ENCODE measurements at places on chromosomes 4 and X.

GRCh38 chrX:47530049-47530448, 31.0 kb upstream of the ARAF start:
- DNase-seq: no peak

GRCh38 chr4:181608181-181608580, 635.0 kb upstream of the TENM3 start:
- no peak for DNase-seq

DNA sequence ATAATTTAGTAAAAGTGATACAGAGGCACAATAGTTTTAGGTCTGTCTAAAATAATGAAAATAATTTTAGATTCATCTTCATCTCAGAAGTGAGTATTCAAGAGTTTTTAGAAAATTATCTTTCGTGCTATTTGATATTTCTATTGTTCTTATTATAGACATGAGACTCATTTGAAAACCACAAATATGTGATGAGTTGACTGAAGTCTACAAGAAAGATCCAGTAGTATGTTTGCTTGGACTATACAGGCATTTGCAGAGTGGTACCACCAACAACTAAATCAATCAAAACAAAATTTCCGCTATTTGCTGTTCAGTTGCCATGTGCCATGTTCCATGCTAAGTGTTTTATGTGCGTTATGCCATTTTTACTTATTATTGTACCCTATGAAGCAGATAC, 1318.5 kb downstream of the STIM2 start:
- no peak for DNase-seq

DNA sequence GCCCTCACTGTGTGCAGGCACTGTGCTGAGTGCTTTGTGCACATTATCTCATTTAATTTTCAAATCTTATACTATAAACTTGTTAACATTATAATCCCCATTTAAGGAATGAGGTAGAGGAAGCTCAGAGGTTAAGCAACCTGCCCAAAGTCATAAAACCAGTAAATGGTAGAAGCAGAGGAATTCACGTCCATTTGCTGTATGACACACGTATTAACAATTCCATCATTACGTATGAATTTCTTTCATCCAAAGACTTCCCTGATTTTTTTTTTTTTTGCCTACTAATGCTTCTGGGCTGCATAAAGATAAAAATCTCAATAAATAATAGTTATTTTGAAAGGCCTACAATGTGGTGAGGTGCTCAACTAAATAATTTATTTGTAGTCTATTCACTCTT, 64.5 kb upstream of the H2AZ1 start:
- no peak for DNase-seq

DNA sequence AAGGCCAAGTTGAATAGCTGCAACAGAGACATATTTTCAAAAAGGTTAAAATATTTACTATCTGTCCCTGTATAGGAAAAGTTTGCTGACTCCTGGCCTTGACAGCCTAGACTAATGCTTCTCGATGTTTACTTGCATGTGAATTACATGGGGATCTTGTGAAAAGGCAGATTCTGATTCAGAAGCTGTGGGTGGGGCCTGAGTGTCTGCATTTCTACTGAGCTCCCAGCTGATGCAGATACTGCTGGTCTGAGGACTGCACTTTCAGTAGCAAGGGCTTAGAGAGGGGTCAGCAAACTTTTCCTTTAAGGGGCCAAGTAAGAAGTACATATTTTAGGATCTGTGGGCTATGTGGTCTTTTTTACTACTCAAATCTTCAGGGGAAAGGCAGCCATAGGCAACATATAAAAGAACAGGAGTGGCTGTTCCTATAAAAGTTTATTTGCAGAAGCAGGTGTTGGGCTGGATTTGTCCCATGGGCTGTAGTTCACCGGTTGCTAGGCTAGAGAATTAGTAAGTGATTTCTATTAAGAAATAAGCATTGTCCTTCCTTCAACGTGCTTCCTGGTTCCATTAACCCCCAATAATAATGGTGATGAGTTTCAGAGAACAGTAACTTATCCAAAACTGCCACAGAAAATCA, 97.2 kb upstream of the PDE5A start:
- DNase-seq: no peak

DNA sequence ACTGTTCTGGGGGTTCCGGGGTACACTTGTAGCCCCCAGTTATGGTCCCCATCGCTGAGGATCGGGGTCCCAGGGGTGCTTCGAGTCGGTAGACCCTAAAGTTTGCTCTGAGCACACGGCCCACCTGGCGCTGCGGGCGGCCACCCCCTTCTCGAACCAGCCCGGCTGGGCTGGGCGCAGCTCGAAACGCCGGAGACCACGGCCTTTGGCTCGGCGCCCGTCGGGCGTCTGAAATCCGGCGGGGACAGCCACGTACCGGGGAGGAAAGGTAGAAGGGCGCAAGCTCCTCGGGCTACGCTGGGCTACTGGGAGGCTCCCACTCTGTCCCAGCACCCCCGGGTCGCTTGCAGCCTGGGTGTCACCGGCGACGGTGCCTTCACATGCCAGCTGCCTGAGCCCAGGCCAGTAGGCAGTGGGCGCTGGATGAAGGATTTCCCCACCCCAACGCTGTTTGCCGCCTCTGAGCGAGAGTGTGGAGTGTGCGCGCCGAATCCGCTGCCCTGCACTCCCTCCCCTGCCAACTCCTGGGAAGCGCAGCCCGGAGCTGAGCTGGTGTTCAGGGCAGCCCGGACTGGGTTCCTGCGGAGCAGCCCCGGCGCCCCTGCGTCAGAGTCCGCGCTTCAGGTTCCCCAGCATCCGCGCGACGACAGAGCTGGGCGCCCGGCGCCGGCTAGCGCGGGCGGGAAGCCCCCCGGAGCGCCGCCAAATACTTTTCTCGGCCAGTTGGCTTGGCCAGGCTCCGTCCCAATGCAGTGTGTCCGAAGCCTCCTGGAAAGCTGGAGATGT, 637 bp downstream of the MAMLD1 start:
- DNase-seq: no peak

GRCh38 chr4:180950377-180950776, 1292.8 kb upstream of the TENM3 start:
- no peak for DNase-seq

DNA sequence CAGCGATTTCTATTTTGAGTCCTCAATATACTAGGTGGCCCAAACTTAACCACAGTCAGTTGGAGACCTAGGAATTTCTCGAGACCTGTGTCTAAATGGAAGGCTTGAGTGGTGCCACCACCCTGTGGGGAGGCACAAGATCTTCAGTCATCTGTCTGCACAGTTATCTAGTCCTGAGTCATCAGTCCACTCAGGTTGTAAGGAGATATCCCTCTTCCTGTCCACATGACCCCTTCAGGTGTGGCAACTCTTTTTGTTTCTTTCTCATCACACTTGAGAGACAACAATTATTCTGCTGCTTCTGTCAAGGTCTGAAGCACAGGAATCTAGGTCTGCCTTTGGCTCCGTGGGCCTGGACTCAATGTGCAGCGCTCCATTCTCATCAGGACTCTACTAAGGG, 64.4 kb upstream of the IBSP start:
- no peak for DNase-seq

DNA sequence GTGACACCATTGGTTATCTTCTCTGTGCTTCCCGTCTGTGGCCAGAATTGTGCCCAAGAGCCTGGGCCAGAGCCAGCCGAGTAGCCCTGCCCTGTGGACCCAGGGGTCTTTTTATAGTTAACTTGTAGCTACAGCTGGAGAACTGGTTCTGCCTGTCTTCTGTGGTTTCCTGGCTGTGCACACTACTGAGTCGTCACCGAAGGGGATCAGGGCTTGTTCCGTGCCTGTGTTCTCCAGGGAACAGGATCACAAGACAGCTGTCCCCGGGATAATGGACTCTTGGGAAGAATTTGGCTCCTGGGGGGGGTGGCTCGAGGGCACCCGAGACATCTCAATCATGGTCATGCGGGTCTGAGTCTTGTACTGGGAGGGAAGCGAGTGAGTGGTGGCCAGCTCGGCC, 22.1 kb upstream of the OPN1LW start:
- no peak for DNase-seq

- no peak for DNase-seq
These were observed 4.0 kb downstream of the LONRF3 start for GRCh38 chrX:118978451-118978850.

DNA sequence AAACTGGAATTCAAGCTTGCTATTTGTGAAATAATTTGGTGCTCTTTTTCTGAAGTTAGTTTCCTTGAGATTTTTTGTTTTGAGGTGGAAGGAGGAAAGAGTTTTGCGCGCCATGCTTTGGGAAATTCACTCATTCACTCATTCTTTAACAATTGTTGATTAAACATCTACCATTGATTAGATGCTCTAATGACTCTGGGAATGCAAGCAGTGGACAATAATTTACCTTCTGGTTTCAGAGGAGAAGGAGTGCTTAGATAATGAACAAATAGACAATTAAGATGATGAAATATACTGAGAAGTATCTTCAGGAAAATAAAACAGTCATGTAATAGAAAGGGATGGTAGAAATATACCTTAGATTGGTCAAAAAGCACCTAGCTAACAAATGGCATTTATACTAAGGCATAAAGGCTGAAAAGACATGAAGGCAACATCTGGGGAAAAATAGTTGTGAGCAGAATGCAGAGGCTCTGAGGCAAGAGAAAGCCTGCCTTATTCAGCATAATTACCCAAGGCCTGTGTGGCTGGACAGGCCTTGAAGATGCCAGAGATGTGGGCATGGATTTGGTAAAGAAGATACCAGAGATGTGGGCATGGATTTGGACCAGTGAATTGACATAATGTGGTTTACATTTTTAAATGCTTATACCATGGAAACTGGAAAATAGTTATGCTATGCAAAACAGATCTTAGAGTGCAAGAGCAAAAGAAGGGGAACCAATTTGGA, 2.7 kb upstream of the COMMD8 start:
- no peak for DNase-seq

DNA sequence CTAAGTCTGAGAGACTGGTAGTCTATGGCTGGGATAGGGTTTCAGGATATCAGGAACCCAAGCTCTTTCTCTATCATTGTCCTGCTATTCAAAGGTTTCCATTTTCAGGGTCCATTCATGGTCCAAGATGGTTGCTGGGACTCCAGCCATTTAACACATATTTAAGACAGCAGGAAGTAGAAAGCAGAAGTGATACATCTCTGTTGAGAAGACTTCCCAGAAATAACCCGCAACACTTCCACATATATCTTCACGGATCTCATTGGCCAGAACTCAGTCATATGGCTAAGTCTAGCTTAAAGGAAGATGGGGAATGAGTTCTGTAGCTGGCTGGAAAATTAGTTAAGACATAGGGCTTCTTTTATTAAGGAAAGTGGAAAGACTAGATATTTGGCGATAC, 23.8 kb downstream of the CTSO start:
- DNase-seq: no peak

DNA sequence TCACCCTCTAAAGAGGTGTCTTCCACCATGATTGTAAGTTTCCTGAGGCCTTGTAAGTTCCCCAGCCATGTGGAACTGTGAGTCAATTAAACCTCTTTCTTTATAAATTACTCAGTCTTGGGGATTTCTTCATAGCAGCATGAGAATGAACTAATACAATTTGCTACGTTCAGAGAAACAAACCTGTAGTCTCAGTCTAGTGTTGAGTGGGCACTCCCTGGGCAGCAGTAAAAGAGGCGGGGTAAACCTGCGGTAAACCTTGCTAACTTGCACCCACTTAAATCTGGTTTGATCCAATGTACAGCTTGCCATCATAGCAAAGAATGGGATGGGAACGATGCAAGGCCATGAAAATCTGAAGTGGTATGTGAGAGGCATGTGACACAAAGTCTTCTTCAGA, 22.4 kb downstream of the GRXCR1 start:
- DNase-seq: no peak

GRCh38 chr4:35725131-35725530, 519.2 kb downstream of the ARAP2 start:
- DNase-seq: no peak

DNA sequence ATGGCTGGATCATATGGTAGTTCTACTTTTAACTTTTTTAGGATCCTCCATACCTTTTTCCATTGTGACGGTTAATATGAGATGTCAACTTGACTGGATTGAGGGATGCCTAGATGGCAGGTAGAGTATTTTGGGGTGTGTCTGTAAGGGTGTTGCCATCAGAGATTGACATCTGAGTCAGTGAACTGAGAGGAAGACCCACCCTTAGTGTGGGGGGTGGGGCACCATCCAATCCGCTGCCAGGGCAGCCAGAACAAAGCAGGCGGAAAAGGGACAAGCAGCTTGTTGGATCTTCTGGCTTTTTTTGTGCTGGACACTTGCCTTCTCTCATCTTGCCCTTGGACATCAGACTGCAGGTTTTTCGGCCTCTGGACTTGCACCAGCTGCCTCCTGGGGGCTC, 168.5 kb upstream of the CXCL13 start:
- no peak for DNase-seq

GRCh38 chr4:102311912-102312311, 33.4 kb downstream of the SLC39A8 start:
- DNase-seq: no peak

DNA sequence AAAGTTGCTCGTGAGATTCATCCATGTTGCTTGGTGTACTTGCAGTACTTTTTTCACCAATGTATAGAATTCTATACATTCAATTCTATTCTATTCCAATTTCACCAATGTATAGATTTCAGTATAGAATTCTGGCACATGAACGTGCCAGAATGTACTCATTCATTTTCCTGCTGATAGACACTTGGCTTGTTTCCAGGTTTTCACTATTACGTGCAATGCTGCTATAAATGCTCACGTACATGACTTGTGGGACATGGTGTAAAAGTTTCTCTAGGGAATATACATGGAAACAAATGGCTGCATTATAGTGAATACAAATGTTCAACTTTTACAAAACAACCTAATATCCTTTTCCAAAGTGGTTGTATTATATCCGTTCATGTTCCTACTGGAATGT, 6.8 kb upstream of the CXorf66 start:
- no peak for DNase-seq

DNA sequence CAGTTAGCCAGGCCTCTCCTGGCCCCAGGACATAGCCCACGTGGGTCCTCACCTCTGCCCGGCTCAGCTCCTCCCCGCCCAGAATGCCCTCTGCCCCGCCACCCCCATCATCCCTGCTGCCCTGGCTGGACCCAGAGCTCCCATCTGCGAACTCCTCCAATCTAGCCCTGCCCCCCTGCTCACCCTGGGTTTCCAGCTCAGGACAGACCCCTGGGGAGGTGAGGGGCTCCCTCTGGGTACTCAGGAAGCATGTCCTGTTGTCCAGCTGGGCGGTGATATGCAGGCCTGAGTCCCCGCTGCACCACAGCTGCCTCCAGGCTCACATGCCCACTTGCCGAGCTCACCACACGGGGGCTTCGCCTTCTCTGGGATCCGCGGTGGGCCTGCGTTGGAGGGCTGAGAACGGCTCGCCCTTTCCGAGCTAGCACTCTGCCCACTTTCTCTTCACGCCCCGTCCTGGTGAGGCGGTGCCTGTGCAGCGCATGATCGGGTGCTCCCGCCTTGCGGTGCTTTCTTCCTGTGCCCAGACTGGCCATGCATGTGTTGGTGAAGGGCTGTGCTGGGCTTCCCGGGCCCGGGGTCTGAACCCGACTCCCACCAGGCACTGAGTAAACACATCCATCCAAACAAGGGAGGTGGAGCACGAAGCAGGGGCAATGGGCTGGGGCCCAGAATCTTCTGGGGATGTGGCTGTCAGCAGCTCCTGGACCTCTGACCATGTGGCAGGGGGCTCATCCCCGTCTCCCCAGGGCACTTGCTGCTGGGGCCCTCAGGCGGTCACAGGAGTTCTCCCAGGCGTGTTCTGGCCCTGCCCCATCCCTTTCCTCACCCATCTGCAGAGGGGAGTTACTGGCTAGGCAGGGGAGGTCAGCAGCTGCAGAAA, 74.3 kb downstream of the RGS12 start:
- DNase-seq: no peak

Data from stimulated activated CD4-positive, alpha-beta T cell treated with anti-CD3 and anti-CD28 coated beads, Interleukin-15, amount 100 ng/mL, for 1 hour (primary cell).